ENCODE measurements at places on chromosomes 2 and 18.
A peak's percentile ranks its signal among the peaks of the same experiment; 100 is the strongest.

- H3K4me3 ChIP-seq, result no peak overlapping the region
- no peaks in the 10 kb centered on the region for H3K36me3 ChIP-seq
- H3K27me3 ChIP-seq, result no peaks in the 10 kb centered on the region
- H3K4me1 ChIP-seq, result no peaks in the 10 kb centered on the region
- H3K27ac ChIP-seq, result peak overlapping the region; percentile 19
Measured at GRCh38 chr2:127829845-127830246, 18.9 kb upstream of the WDR33 start.

GRCh38 chr2:182265718-182266117 lies 161.1 kb downstream of the PDE1A start:
- no peak overlapping the region for H3K4me3 ChIP-seq
- H3K27me3 ChIP-seq, result no peaks in the 10 kb centered on the region
- no peak for DNase-seq
- no peak overlapping the region for H3K27ac ChIP-seq
- no peaks in the 10 kb centered on the region for H3K4me1 ChIP-seq
- no peaks in the 10 kb centered on the region for H3K36me3 ChIP-seq

- H3K4me1 ChIP-seq, result peaks cover 4% of the 10 kb centered on the region
- DNase-seq, result no peak
- H3K4me3 ChIP-seq, result no peak overlapping the region
- no peak overlapping the region for H3K27ac ChIP-seq
- no peaks in the 10 kb centered on the region for H3K36me3 ChIP-seq
- H3K27me3 ChIP-seq, result no peaks in the 10 kb centered on the region
Measured at GRCh38 chr2:17520761-17521160, 2.5 kb upstream of the RAD51AP2 start.

- peak overlapping the region; percentile 51 for H3K4me3 ChIP-seq
- peaks cover 40% of the 10 kb centered on the region for H3K27me3 ChIP-seq
- H3K27ac ChIP-seq, result no peak overlapping the region
- DNase-seq, result no peak
- no peaks in the 10 kb centered on the region for H3K36me3 ChIP-seq
Measured at GRCh38 chr2:27306573-27307286, 1.5 kb downstream of the UCN start.

- H3K27me3 ChIP-seq, result no peaks in the 10 kb centered on the region
- no peak overlapping the region for H3K27ac ChIP-seq
- no peak overlapping the region for H3K4me3 ChIP-seq
Measured at GRCh38 chr2:95215018-95215612, 7.8 kb downstream of the ZNF892 start.

- no peak overlapping the region for H3K27ac ChIP-seq
- no peak for DNase-seq
Measured at GRCh38 chr2:235271936-235272335, 221.9 kb upstream of the AGAP1 start.

- no peak for DNase-seq
- H3K4me3 ChIP-seq, result no peak overlapping the region
- H3K4me1 ChIP-seq, result no peaks in the 10 kb centered on the region
- H3K27ac ChIP-seq, result no peak overlapping the region
- H3K36me3 ChIP-seq, result no peaks in the 10 kb centered on the region
Measured at GRCh38 chr2:70480468-70480867, 73.2 kb downstream of the TGFA start.

DNA sequence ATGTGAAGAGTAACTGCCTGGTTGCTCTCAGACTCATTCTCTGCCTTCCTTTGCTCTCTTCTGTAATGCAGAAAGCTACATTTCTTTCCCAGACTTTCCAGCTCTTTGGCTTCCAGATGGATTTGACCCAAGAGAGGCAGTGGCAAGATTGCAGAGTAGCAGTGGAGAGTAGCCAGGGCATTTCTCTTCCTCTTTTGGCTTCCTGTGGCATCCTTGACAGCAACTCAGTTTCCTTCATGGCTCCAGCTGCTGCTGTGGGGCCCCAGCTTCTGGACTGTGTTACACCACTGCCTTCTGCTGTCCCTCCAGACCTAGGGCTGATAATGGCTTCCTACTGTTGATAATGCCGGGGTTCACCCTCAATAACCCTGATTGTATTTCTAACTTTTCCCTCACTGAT lies 469.4 kb upstream of the SPRED2 start:
- DNase-seq, result no peak
- no peaks in the 10 kb centered on the region for H3K27me3 ChIP-seq
- H3K27ac ChIP-seq, result no peak overlapping the region
- H3K4me1 ChIP-seq, result no peaks in the 10 kb centered on the region
- no peaks in the 10 kb centered on the region for H3K36me3 ChIP-seq

GRCh38 chr18:73859837-73860397 lies 287.7 kb downstream of the FBXO15 start:
- H3K27me3 ChIP-seq, result no peaks in the 10 kb centered on the region
- H3K4me1 ChIP-seq, result no peaks in the 10 kb centered on the region
- H3K36me3 ChIP-seq, result no peaks in the 10 kb centered on the region
- H3K27ac ChIP-seq, result no peak overlapping the region
- H3K4me3 ChIP-seq, result no peak overlapping the region

DNA sequence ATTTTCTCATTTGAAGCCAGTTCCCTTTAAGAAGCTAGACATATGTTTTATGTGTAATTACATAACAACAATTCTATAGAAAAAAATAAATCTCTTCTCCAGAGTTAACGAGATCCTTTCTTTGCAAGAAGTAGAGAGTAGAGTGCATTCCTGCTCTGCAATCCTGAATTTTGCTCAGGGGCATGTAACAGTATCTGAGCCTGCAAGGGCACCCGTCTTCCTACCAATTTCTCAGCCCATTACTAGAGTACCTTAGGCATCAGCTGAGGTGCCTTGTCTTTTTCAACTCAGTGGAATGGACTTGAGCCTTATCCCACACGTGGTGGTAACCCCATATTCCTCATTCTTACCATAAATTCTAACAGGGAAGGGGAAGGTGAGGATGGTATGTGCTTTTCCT lies 205.9 kb downstream of the IKZF2 start:
- H3K4me1 ChIP-seq, result peaks cover 5% of the 10 kb centered on the region
- H3K27me3 ChIP-seq, result no peaks in the 10 kb centered on the region
- no peaks in the 10 kb centered on the region for H3K36me3 ChIP-seq
- H3K27ac ChIP-seq, result no peak overlapping the region
